ENCODE measurements at places on chromosomes 12 and 14. TPM values are rescaled to one million over a fixed set of nuclear protein-coding genes. Genes with fewer than 3 reads are reported as not detected.

SERPINA3 gene
- 1.1 TPM for polyA plus RNA-seq

LMO3 gene
- 71.5 TPM for polyA plus RNA-seq

FAM234B gene
- polyA plus RNA-seq, result 76.6 TPM

TMTC1 gene
- 43.2 TPM for polyA plus RNA-seq

LRRC43 gene
- polyA plus RNA-seq, result 0.73 TPM

IFNG-AS1 gene
- polyA plus RNA-seq, result not detected

OTUB2 gene
- polyA plus RNA-seq, result 4.2 TPM

ARF6 gene
- polyA plus RNA-seq, result 41.1 TPM

DPF3 gene
- polyA plus RNA-seq, result 5.0 TPM

GARIN6 gene
- polyA plus RNA-seq, result 0.91 TPM

ASB8 gene
- polyA plus RNA-seq, result 50.2 TPM

SLCO1B1 gene
- polyA plus RNA-seq, result not detected

SCNN1A gene
- not detected for polyA plus RNA-seq

TPH2 gene
- not detected for polyA plus RNA-seq

KRT75 gene
- not detected for polyA plus RNA-seq

SIX6 gene
- not detected for polyA plus RNA-seq

KRT2 gene
- polyA plus RNA-seq, result not detected

PROX2 gene
- polyA plus RNA-seq, result 0.18 TPM

WDHD1 gene
- 3.8 TPM for polyA plus RNA-seq

FAM186B gene
- 0.24 TPM for polyA plus RNA-seq

HDAC7 gene
- 0.26 TPM for polyA plus RNA-seq

TMEM132C gene
- 0.27 TPM for polyA plus RNA-seq

CLEC7A gene
- polyA plus RNA-seq, result not detected

TMPRSS12 gene
- not detected for polyA plus RNA-seq

MRPL52 gene
- 87.3 TPM for polyA plus RNA-seq

RNASE2 gene
- polyA plus RNA-seq, result not detected

GPRC5D gene
- not detected for polyA plus RNA-seq

Data from Purkinje cell (primary cell).